ENCODE measurements at places on chromosomes 16 and 17.

GRCh38 chr16:87874639-87875427 is 5.5 kb upstream of the SLC7A5 start:
- DNase-seq: peak; percentile 10

GRCh38 chr17:59786536-59787319 is 79.3 kb downstream of the VMP1 start:
- peak; percentile 91 for DNase-seq

DNA sequence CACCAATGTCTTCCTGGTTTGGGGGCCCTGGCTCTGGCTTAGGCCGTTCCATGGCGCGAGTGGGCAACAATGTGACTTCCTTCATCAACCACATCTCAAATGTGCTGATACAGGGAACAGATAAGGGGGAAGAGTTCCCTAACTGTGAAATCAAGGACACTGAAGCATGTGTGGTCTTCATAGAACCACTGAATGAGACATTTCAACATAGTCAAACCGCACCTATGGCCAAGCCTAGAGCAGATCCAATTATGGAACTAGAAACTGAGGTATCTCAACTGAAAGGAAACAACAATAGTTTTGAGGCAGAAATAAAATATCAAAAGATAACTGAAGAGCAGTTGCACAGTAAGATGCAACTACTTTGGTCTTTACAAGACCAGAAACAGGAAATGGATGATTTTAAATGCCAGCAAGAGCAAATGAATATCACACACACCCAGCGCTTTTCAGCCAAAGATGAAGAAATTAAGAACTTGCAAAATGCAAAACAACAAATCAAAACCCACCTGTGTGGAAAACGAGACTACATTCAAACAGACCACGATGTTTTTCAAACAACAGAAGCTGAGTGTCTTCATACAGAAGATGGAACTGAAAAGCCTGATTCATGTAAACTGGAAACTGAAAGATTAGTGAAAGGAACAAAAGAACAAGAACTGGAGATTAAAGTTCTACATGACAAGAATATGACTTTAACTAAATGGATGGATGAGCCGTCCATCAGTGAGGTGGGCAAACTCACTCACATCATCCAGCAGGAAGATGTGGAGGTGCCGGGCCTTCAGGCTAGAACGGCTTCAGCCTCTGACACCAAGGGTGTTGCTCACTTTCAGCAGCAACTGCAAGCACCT is 18.1 kb upstream of the LCMT1 start:
- no peak for DNase-seq

DNA sequence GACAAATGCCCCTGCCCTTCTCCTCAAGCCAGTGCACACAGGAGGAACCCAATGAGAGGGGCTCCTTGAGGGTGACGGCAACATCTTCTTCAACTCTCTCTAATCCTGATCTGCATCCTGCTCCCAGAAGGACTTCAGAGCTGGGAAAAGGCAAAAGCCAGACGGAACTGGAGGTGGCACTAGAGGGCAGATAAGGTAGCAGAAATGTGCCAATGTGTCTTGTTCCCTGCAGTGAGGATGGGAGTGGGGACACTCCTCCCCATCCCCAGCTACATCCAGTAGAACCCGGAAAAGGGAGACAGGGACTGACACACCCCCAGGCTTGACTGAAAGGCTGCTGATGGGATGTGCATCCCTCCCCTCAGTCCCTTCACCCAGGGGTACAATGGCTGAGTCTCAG is 28.5 kb downstream of the SRCIN1 start:
- DNase-seq: no peak

DNA sequence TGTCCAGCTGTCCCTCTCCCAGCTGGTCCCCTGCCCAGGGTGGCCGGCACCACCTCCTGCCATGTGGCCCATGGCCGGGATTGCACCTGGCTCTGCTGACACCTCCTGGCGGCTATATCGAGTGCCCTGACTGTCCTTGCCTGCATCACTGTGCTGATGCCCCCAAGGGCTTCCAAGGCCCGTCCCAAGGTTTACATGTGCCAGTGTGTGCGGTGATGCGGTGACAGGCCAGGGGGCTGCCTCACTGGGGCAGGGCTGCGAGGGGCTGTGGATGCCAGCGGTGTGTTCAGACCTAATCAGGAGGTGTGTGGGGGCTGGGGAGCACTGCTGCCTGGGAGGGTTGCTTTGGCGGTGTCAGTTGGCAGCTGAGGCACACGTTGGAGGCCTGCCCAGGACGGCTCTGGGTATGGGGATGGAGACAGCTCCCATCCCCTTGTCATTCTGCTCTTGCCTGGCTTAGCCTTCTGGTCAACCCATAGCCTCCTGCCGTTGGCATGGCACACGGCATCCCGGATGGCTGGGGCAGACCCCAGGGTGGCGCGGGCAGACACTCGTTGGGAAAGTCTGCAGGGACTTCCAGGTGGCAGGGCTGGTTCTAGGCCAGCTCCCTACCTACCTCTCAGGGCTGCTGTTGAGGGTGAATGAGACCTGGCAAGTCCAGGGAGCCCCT is 5.5 kb downstream of the MAP2K3 start:
- DNase-seq: no peak

DNA sequence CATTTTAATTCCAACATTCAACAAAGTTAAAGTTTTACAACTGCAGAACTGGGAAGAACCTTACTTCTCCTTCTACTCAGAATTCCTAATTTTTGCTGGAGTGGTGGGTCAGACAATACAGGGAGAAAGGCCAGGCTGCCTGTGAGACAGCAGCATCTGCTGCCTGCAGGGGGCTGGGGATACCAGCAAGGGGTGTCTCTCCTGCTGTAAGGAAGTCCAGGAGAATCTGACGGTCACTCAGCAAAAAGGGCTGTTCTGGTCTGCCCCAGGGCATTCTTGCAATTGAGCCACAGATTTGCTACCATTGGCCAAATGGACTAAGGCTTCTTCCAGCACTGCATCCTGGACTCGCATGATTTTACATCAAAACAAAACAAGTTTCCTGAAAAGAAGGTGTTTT is 426.6 kb upstream of the CDH11 start:
- DNase-seq: no peak

- DNase-seq: no peak
Measured at GRCh38 chr17:36946726-36947091, 2.0 kb upstream of the AATF start.

- peak; percentile 90 for DNase-seq
Measured at GRCh38 chr17:50428831-50429424, 2.9 kb downstream of the ACSF2 start.

DNA sequence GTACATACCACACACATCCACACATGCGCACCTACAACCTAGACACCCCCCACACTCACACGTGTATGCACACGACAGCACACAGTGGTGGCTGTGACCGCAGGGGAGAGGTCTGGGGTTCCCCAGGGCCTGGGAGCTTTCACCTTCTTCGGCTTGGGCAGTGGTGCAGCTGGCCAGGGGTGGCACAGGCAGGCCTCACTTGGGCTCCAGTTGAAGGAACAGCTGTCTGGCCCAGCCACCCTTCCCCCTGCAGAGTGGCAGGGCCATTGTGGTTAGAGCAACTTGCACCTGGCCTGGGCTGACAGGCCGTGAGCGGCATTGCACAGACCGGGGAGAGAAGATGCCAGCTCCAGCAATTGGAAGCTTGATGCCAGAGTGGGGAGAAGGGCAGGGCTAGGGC is 114.5 kb upstream of the GSE1 start:
- DNase-seq: no peak

- DNase-seq: no peak
Measured at GRCh38 chr17:80424878-80425765, 10.2 kb downstream of the ENDOV start.

- DNase-seq: no peak
Measured at GRCh38 chr17:77651988-77652387, 306.5 kb upstream of the TNRC6C start.

GRCh38 chr17:58330538-58330996 is 2.0 kb upstream of the TSPOAP1 start:
- no peak for DNase-seq

GRCh38 chr16:80591071-80591915 is 50.5 kb downstream of the DYNLRB2 start:
- DNase-seq: no peak

DNA sequence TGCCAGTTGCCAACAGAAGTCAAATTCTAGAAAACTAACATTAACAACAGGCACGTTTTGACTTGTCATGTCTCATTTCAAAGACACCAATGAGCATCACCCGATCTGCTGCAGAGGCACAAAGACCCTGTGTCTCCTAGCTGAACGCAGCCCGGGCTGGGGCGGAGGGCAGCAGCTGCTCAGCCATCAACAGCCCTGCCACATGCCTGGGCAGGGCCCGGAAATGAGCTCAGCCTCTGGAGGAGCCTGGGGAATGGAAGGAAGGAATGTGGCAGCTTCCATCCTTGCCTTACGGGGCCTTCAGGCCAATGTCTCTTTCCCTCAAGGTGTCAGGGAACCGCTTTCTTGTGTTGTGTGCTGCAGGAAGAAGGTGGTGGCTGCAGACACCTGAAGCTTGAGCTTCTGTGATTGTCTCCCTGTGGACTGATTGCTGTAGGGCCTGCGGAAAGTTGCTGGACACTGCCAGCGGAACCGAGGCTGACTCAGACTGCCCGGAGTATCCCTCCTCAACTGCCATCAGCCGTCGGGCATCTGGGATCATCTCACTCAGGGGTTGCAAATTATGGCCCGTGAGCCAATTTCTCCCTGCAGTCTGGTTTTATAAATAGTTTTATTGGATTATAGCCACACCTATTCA is 7.3 kb downstream of the CDH13 start:
- DNase-seq: no peak

DNA sequence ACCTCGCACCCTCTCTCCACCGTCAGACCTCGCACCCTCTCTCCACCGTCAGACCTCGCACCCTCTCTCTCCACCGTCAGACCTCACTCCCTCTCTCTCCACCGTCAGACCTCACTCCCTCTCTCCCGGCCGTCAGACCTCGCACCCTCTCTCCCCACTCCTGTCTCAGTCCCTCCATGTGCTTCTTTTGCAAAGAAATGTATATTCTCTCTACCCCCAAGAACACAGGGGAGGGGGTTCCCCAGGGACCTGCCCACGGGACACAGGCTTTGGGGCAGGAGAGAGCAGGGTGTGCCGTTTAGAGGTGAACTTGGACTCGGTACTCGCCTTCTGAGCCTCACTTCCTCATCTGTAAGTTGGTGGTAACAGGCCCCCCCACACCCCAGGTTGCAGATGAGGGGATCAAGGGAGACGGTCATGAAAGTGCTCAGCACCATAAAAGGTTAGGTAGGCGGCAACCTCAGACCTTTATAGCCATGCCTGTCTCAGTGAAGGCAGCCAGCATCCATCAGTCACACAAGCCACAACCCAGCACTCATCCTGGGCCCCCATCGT is 63.7 kb downstream of the RPH3AL start:
- DNase-seq: peak; percentile 16

DNA sequence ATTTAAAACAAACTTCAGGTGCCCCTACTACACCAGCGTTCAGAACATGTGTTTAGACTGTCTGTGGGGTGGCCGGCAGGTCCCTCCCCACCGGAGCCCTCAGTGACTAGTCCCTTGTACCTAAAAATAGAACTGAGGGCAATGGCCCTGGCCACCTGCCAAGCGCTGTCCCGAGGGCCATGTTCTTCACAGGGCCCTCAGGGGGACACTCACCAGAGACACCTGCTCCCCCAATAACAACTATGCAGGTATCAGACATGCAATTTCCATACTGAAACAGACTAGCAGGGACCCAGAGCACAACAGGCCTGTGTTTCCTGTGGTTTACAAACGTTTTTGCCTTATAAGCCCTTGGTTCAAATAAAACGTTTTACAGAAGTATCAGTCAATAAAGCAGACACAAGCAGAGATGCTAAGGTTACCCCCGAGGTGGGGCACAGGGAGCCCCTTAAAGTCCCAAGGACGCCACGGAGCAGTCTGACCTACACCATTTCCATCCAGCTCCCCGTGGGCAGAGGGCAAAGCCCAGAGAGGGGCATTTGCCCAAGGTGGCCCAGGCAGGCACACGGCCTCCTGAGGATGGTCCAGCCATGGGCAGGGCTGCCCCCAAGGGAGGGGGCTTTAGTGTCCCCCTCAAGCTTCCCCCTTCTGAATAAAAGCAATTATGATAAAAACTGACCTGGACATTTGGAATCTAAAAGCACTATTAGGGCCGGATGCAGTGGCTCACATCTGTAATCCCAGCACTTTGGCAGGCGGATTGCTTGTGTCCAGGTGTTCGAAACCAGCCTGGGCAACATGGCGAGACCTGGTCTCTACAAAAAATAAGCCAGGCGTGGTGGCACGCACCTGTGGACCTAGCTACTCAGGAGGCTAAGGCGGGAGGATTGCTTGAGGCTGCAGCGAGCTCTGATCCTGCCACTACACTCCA is 896 bp upstream of the MYLK3 start:
- DNase-seq: no peak

GRCh38 chr16:78326731-78327130 is 227.3 kb downstream of the WWOX start:
- DNase-seq: no peak

DNA sequence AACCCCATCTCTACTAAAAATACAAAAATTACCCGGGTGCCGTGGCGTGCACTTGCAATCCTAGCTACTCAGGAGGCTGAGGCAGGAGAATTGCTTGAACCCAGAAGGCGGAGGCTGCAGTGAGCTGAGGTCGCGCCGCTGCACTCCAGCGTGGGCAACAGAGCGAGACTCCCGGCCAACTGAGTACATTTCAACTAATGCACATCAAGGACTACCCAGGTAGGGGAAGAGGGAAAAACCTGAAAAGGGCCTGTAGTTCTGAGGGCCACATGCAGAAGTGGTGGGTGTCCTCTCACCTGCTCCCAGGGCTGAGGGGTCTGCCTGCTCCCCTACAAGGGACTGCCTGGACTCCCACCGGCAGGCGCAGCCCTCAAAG is 584 bp upstream of the SLC16A5 start:
- no peak for DNase-seq

- DNase-seq: no peak
Measured at GRCh38 chr17:57357392-57357784, 101.1 kb downstream of the MSI2 start.

GRCh38 chr17:55177159-55177854 is 87.5 kb upstream of the HLF start:
- peak; percentile 5 for DNase-seq

GRCh38 chr17:79575229-79575628 is 35.6 kb downstream of the RBFOX3 start:
- DNase-seq: no peak

DNA sequence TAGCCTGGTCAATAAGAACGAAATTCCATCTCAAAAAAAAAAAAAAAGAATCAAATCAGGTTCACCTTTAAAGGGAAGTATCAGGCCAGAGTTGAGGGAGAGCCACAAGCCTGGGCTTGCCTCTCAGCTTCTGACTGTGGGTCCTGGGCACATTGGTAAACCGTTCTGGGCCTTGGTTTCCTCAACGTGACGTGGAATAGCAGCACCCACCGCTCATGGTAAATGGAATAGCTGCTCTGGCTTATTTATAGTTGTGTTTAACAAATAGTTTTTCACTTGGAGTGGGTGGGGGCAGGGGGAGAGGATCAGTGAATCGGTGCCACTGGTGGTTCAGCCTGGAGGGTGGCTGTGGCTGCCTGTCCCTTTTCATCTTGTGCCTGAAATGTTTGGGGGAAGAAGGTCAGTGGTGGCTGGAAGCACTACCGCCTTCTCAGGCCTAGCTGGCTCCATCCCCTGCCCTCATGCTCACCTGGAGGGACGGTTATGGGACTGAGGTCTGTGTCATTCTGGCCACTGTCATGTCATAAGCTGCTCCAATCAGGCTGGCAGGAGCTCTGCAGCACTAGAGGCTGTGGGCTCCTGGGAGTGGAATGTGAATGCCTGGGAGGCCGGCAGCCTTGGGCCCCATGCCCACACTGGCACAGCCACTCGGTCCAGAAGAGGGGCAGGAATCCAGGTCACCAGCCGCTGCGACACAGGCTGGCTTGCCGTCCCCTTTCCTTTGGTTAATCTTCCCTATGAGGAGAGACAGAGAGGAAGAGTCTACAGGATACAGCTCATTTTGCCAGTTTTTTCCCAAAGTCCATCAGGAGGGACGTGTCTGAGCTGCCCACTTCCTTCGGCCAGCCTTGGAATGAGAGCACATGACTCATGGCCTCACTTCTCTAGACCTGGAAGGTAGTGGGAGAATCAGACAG is 27.0 kb downstream of the CCR7 start:
- DNase-seq: no peak
